ENCODE measurements at places on chromosomes 1 and 21.
A peak's percentile ranks its signal among the peaks of the same experiment; 100 is the strongest.

DNA sequence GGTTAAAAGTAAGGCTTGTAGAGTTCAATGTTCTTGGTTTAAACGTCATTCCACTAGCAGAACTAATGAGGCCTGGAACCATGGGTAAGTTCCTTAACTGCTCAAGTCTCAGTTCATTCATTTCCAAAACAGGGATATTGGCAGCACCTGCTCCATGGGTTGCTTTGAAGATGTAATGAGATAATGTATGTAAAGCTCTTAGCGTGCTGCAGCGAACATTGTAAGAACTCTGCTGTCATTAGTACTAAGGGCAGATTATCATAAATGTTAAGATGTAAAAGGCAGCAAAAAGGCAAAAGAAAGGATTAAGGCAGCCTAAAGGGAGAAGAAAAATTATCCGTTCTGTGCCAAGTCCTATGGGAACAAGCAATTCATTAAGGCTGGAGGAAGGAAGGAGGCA lies 129.1 kb upstream of the NGF start:
- no peak for DNase-seq

GRCh38 chr1:176479971-176480370 lies 17.0 kb downstream of the PAPPA2 start:
- DNase-seq: no peak

- DNase-seq: no peak
Measured at GRCh38 chr21:29639366-29640079, 300.3 kb downstream of the GRIK1 start.

DNA sequence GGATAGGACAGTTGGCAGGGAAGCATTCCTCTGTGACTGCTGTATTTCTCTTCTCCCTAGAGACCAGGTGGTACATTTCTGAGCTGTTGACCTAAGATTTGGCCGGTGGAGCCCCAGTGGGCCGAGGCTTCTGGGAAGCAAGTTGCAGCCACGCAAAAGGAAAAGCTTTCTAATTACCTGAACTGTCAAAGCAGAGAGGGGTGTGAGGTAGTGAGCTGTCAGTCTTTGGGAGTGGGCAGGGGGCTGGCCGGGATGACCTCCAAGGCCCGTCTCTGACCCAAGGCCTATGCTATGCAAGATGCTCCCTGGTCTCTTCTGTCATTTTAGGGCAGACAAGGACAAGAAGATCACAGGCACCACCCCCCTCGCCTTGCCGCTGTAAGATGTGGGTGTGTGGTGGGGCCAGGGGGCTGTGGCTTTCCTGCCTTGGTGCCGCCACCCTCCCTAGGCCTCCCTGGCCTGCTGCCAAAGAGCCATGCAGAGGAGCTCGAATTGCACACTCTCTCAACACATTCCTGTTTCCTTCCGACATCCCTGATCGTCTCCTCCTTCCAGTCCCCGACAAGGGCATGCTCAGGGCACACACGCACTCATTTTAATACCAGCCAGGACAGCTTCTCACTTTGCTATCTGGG lies 7.7 kb downstream of the PADI1 start:
- DNase-seq: peak; percentile 52

DNA sequence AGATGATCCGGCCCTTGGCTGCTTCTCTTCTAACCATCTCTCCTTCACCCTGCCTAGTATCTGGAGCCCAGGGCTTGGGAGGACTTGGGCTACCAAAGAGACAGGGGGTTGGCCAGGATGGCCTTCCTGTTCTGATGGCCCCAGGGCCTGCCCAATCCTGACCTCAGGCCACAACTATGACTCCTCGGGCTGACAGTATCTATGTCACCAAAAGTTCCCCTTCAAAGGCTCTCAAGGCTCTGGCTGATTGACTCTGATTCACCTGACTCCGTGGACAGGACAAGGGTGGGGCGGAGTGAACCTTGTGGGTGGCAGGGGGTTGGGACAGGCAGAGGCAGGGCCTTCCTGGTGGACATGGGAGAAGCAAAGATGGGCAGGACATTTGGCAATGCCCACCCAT lies 12.7 kb downstream of the MEF2D start:
- DNase-seq: no peak

GRCh38 chr1:235213752-235214151 lies 52.7 kb upstream of the RBM34 start:
- DNase-seq: no peak

DNA sequence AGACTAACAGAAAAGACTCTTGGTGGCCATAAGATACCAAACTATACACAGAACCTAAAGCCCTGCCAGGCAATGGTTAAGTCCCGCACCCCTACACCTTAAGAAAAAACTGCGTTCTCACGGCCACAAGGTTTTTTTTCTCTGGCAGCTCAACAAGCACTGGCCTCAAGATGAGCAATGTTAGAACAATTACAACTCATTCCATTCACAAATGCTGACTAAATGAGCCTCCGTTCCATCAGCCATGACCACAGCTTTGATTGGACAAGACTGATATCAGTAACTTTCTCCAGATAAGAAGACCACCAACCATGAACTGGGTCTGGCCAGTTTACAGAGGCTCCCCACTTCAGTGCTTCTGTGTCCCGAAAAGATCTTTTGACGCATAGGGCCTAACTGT lies 31.9 kb downstream of the SEC16B start:
- no peak for DNase-seq

DNA sequence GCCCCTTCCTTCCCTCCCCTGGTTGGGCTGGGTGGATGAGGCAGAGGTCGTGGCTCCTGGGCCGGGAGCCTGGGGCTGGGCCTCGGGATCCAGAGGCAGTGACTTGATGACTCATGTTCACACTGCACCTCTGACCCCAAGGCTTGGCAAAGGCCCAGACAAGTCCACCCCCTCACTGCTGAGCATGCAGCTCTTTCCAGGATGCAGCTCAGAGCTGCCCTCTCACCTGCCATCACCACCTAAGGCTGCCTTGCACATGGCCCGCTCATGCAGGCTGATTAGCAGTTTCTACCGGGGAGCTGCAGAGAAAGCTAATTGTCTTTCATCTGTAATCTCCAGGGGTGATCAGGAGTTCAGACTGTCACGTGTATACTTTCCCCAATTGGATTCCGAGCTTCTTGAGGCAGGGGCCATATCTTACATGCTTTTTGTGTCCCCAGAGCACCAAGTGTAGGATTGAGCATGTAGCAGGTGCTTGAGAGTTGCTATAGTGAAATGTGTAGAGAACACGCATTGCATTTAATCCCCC lies 62.1 kb downstream of the LRRN2 start:
- no peak for DNase-seq

GRCh38 chr1:40241362-40241761 lies 6.4 kb upstream of the TMCO2 start:
- DNase-seq: no peak

DNA sequence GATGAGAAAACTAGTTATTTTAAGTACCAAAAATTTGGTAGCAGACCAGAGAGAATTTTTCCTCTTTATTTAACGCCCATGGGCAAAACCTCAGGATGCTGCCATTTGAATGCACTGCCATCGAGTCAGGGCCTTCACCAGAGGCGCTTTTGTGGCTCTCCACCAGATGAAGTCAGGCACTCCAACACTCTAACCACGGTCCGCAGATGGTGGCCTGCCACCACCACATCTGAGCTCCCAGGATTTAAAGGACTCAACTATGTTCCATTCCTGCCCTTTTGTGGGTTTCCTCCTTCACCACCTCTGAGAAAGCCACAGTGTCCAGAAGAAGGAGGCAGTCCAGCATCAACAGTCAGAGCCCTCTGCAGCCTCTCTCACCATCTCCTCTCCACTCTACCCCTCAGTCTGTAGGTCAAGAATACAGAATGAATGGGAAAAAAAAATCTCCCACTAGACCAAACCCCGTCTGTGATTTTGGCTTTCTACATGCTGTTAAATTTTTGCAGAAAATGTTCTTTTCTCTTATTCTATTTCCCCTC lies 647.4 kb downstream of the USP25 start:
- no peak for DNase-seq

GRCh38 chr1:218255090-218255489 lies 30.0 kb upstream of the RRP15 start:
- DNase-seq: no peak

DNA sequence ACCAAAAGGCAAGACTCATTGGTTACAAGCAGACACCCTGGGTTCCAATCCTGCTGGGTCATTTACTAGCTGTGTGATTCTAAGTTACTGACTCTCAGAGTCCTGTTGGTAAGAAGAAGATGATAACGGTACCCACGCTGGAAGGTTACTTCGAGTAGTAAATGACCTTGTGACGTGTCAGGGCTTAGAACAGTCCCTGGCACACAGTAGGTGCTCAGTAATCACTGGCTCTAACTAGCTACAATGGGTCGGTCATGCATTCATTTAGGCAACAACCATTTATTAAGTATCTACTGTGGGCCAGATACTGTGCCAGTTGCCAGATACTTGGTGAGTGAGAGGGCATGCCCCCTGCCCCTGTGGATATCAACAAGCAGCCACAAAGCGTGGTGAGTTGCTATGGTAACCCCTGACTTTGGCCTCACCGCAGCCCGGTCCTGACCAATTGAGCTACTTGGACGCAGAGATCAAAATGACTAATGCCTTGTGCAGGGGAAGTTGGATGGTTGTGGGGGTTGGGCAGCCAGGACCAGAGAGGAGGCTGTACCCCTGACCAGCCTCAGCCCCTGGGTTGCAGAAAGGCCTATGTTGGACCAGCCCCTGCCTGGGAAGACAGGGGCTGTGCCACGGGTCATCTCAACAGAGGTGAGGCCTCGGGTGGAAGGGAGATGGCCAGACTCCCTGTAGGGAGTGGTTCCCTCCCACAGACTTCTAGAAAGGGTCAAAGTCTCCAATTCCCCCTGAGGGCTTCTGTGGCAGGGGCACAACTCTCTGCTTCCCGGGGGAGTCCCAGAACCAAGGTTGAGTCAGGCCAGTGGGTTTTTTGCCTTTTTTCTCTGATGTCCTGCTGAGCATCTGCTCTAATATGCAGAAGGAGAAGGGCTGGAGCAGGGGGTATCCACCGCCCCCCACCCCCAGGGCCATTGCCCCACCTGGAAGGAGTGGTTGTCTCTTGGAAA lies 16.0 kb downstream of the DHRS3 start:
- DNase-seq: no peak

DNA sequence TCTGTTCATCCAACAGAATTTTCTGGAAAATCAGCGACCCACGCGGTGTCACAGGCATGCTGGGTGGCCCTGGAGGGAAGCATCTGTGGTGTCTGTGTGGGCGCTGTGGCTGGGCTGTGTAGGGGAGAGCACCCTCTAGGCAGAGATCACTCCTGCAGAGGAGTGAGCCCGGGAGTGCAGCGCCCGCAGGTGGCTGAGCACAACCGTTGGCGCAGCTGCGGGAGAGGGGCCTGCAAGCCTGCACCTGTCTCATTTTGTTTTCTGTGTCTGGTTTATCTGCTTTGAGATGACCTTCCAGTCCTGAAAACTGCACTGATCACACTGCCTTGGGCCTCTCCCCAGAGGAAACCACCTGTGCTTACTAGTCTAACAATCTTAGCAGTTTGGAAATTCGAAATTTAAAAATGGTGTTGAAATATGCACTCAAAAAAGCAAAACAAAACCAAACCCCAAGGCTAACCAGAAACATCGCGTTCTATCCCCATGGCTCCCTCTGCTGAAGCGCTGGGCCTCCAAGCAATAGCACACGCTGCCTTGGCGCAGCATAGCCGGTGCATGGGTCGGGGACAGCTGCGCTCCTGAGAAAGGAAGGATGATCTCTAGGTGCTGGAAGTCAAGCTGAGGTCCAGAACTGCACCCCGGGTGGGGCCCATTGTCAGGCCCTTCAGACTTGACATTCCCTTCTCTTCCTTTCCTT lies 4.8 kb downstream of the FAM3B start:
- no peak for DNase-seq
